HT-29 (cell line): ENCODE measurements at places on chromosomes 16 and 17.

DNA sequence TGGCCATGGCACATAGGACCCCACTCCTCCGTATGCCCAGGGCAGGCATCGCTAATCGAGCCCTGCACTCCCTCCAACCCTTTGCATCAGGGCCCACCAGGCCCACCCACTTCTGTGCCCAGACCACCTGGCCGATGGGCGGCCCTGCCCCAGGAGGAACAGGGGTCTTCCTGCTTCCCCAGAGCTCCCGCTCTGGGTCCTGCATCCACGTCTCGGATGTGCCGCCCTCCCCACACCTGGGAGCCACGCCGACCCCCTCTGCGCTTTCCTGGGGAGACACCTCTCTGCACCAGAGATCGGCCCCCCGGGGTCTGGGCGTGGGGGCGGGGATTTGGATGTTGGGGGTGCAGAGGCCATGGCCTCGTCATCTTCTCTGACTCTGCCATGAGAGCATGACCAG is 21.1 kb upstream of the SSTR5 start:
- DNase-seq: no peak

DNA sequence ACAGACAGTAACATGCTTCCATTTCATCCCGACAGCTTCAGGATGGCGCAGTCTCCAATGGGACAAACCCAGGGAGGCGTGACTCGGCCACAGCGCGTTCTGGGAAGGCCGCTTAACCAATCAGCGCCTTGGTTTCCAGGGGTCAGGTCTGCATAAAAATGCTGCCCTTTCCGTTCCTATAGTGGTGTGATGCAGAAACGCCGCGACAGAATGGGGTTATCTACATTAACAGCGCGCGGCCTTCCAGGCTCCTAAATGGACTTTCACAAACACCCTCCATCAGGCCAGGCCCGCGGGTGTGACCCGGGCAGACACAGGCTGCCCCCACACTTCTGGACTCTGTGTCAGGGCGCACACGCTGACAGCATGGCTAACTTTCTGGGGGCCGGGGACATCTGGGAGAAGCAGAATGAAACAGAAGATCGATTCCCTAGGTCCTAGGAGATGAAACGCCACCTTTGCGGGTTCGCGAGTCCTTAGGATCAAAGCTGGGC is 792 bp downstream of the TMEM231 start:
- DNase-seq: peak; percentile 79

GRCh38 chr17:17019430-17019762 is 22.9 kb upstream of the MPRIP start:
- no peak for DNase-seq

DNA sequence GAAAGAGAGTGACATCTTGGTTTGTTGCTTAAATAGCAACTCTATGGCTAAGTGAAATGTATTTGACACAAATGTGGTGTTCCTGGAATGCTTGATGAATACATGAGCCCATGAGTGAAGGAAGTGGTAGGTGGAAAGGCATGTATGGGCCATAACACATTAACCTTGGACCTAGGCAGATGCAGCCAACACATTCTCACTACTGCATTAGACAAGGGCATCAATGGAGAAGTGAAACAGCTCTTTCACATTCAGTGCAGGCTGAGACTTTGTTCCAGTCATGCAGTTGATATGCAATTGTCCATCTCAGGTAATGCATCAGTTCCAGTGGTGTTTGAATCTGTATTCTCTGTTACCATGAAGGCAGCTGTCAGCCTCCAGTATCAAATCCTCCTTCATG is 133.6 kb downstream of the HS3ST3B1 start:
- DNase-seq: no peak

GRCh38 chr17:28443901-28444638 is 29.4 kb upstream of the SLC13A2 start:
- no peak for DNase-seq

- DNase-seq: no peak
Measured at GRCh38 chr16:71666264-71666663, 40.3 kb downstream of the MARVELD3 start.

DNA sequence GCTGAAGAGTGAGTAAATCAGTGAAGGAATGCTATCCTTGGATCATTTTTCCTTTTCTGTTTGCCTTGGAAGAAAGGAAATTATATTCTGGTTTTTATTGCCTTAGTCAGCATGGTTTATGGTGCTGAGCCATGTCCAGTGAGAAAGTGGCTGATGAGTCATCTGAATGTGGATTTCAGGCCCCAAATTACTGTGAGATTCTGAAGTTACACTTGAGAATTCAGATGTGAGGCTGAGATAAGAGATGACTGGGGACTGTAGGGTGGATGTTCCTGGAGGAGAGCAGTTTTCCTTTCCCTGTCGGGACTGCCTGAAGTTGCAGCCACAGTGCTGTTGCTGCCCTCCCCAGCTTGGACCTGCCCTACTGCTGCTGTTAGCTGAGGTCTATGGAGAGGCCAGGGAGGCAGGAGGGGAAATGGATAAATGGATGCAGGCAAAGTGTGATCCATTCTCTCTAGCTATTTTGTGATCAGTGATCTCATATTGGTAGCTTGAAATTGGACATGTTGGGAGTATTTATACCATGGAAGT is 4.2 kb upstream of the MAP3K14 start:
- peak; percentile 88 for DNase-seq

DNA sequence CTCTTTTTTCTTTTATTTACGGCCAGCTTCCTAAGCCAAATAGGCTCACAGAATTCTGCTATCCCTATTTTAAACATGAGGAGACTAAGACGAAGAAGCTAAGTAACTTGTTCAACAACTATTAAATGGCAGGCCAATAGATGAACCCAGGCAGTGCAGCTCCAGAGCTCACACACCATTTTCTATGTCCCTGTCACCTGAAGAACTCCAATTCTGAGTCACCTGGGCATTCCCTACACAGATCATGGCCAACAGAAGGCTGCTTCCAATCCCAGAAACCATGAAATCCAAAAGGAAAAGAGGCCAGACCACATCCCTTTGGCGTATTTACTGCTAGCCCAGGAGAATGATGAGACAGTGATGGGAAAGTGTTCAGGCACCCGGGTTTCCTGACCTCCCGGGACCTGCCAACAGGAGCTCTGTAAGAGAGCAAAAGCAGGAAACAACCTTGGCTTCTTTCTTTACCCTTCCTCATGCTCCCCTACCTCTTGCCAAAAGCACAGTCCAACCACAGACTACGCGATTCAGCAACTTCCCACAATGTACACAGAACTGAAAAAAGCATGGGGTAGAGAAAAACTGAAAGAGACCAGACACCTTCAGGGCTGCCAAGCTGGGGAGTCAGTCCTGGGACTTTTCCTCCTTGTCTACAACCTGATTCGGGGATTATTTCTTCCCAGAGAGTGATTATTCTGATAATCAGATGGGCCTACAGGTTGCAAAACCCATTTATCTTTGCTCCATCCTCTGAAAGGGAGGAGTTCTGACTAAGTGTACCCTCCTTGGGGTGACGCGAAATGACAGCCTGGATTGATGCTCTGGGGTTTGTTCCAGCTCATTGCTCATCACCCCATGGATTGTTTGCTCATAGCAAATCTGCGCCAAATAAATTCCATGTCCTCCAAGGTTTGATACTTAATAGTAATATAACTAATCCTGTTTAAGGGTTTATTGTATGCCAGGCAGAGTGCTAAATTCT is 47.8 kb upstream of the HAS3 start:
- DNase-seq: peak; percentile 23

- peak; percentile 92 for DNase-seq
Measured at GRCh38 chr17:64320613-64321553, 57.8 kb upstream of the TEX2 start.

GRCh38 chr17:75531721-75532072 is 6.2 kb downstream of the LLGL2 start:
- DNase-seq: no peak

DNA sequence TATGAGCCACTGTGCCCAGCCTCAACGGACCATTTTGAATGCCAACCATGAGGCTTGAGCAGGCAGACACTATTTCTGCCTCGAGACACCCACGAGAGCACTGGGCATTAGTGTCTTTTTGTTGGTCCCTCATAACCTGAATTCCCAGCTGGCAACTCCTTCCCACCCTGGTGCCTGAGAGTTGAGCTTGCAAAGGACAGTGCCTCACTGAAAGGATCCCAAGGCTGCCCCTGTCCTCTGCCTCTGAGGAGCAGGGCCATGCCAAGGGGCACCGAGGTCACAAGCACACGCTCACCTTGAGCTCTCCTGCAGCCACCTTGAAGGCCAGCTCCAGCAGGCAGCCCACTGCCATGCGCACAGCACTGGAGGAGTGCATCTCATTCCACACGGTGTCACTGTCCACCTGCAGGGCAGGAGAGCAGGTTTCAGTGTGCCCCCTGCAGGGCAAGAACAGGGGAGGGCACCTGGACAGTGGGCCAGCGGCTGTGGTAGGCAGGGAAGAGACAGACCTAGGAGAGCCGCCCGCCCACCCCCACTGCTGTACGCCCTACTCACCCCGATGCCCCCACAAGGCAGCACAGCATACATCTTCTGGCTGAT is 12.8 kb downstream of the G6PC3 start:
- DNase-seq: peak; percentile 80

GRCh38 chr17:48555258-48556228 is 10.6 kb upstream of the HOXB2 start:
- DNase-seq: peak; percentile 73

GRCh38 chr16:68539711-68540239 is 684 bp downstream of the ZFP90 start:
- DNase-seq: no peak

DNA sequence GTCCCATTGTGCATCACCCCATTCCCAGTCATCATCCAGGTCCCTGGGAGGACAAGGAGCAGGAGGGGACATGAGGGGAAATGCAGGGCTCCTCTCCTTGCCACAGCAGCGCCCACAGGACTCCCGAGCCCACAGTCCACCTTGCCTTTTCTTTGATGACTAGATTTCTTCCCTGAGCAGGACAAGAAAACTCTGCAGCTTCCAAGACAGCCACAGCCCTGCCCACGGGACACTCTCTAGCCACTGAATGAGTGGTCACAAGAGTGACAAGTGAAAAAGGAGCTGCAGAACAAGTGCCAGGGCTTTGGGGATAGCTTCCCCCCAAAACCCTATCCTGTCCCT is 4.7 kb downstream of the NEURL4 start:
- no peak for DNase-seq

GRCh38 chr16:59181821-59182420 is 447.8 kb upstream of the GOT2 start:
- DNase-seq: no peak

DNA sequence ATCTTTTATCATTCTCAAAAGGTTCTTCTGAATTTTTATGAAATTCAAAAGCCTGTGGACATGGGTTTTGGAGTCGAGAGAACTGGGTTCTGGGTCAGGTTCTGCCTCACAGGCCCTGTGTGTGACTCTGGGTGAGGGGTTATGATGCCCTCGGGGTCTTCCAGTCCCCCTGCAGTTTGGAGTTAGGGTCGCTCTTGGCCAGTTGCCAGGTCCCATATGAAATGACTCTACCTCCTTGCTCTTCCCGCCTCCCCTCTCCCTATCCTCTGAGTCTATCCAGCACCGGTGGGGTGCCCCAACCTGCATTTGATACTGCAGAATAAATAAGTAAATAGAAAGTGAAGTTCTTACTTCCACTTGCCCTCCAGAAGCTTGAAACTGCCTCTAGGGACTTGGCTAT is 54.1 kb downstream of the ZDHHC7 start:
- DNase-seq: no peak

- DNase-seq: no peak
Measured at GRCh38 chr17:51427323-51427811, 167.0 kb downstream of the UTP18 start.

- DNase-seq: no peak
Measured at GRCh38 chr16:2026461-2027023, at the start of gene NHERF2. Gene NHERF2, plus strand, starts transcription at chr16:2026902. Its CDS starts 104 bp downstream, at chr16:2027006.

DNA sequence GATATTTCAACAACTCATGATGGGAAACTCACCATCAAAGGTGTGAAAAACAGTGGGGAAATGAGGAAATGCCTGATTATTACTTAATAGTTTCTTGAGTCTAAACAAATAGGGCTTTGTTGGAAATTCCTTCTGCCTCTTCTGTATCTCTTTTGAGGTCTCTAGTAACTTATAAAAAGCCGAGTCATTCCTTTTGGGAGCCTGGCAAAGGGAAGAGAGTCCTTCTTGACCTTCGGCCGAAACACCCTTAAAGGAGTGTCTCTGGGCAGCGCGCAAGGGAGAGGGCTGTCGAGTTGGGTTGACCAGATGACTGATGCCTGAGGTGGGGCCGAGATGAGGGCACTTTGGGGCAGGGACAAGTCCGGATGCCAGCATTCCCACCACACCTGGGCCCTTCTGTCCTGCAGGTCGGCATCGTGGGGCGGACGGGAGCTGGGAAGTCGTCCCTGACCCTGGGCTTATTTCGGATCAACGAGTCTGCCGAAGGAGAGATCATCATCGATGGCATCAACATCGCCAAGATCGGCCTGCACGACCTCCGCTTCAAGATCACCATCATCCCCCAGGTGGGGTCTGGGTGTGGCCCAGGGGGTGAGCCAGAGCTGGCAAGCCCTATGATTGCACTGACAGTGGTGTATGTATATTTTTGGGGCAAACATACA is 89.2 kb downstream of the ABCC6 start:
- no peak for DNase-seq

DNA sequence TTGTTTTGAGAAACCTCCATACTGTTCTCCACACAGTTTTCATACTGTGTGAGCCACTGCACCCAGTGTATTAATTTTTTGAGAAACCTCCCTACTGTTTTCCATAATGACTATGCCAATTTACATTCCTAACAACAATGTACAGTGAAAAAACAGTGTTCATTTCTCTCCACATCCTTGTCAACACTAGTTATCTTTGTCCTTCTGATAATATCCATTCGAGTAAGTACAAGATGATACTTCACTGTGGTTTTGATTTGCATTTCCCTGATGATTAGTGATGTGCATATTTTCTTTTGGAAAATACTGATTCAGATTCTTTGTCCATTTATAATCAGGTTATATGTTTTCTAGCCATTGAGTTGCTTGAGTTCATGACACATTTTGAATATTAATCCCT is 462.0 kb downstream of the CDH11 start:
- no peak for DNase-seq

DNA sequence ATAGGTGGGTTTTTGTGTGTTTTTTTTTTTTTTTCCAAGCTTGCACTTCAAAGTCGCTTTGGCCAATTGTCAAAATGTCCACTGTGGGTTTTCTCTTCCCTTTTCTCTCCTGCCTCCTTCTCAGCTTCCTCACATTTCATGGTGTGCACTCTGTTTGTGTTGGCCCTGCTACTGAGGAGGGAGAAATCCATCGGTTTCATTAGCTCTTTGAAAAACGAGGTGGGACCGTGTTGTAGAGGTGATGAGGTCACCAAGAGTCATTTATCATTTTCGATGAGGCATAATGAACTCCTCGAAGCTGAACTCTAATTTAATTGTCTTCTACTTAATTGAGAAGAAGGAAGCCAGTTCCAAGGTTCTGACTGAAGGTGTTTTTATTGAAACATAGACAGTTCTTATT is 174.4 kb upstream of the TOX3 start:
- no peak for DNase-seq

- no peak for DNase-seq
Measured at GRCh38 chr17:2266045-2266864, 37.3 kb downstream of the SMG6 start.

DNA sequence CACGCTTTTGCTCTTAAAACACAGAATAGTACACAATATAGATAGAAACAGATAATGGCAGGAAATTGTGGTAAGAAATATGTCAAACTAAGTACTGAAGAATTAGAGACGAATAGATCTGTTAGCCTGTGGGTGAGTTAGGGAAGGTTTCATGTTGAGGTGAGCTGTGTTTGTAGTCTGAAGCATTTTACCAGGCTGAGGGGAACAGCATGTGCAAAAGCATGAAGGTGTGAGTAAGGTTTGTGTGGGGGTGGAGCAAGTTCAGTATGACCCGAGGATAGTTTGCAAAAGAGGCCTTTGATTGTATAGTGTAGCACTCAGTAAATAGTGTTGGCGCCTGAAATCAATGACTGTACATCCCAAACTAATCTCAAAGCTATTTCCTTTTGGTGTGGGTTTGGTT is 13.8 kb downstream of the IGSF6 start:
- no peak for DNase-seq

GRCh38 chr16:4790871-4791270 is 2.7 kb upstream of the SEPTIN12 start:
- no peak for DNase-seq
